ENCODE measurements at places on chromosomes 7 and 10.

DNA sequence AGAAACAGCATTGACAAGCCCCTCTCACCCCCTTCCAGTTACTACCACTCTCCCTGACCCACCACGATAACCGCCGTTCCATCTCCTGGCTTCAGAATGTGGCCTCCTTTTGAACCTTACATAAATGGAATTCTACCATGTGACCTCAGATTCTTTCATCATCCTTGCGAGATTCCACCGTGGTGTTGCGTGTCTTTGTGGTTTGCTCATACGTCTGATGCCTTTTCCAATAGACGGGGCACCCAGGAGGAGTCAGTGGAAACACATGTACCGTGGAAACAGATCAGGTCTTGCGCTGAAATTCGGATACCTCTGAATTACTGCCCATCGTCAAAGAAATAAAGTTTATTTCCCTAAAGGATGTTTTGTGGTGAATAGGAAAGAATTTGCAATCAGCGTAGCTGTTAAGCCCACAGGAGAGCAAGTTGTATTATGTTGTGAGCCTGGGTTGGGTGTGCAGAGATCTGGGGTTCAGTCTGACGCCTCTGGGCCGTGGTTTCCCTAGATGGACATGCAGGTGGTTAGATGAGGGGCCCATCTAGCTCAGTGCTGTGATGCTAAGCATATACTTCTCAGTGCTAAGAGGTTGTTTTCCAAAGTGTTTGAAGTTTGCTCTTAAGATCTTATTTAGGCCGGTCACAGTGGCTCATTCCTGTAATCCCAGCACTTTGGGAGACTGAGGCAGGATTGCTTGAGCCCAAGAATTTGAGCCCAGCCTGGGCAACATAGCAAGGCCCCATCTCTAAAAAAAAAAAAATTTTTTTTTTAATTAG is 29.1 kb downstream of the GTF2IRD1 start:
- DNase-seq: no peak

DNA sequence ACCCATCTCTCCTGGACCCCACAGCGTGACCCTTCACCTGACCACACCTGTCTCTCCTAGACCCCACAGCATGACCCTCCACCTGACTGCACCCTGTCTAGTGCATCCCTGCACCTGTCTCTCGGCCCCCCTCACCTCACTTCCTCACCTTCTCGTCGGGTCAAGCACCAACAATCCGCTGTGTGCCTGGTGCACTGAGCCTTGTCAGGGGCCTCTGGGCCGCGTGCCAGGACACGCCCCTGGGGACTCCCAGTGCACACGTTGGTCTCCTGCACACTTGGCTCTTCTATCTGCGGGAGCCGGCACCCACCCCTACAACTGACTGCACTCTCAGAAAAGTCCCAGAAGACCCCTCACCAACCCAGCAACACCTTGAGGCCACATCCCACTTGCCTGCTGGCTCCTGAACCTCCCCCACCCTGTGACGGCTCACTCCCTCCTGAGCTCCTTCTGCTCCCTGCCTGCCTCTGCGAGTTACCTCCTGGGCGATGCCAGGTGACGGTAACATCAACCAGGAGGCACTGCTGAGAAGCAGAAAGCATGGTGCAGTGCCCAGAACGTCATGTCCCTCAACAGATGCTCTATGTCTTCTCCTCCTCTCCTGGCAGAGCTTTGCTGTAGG is 147.6 kb downstream of the DIP2C start:
- DNase-seq: no peak

DNA sequence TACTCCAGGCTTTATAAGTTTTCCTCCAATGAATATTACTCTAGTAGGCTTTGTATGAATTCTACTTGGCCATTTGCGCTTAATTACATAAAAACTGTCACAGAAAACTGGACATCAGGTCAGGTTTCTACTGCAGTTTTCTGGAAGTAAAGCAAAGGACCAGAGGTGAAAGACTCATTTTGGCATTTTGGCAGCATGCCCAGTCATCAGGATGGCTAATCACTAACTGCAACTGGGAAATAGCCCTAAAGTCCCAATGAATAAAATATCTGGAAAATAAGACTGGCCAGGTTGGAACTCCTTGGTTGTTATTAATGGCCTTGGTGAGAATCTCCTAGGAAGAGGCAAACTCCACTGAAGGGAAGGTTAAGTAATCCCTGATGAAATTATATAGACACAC is 75.5 kb downstream of the COPG2 start:
- no peak for DNase-seq

DNA sequence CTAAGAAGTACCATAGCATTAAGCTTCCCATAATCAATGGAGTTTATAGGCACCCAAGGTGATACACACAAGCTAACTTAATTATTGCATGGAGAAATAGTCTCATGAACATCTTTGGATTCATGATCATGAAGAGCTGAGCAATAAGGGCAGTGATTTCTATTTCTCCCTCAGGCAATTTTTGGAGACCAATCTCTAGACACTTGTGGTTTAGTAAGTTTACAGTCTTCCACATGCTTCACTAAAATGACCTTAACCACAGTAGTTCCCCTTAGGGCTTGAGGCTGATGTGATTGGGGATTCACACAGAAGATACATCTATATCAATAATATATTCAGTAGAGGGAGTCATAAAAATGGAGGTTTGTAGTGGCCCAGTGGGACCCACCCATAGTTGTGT is 241.2 kb downstream of the CCDC7 start:
- DNase-seq: no peak

DNA sequence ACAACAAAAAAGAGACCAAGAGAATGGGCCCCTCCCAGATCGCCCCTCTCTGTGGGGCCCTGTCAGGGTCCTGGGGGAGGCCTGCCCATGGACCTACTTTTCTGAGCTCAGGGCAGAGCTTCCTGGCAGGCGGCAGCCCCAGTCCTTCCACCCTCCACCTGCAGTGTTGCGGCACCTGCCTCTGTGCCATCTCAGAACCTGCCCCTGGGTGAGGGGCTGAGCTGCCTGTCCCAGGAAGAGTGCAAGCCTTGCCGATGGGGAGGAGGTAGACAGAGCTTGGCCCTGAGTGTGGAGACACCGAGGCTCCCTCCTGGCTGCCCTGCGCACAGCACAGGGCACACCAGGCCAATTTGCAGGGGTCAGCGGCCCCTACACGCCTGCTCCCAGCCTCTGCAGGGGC is 67.5 kb downstream of the UNCX start:
- no peak for DNase-seq

DNA sequence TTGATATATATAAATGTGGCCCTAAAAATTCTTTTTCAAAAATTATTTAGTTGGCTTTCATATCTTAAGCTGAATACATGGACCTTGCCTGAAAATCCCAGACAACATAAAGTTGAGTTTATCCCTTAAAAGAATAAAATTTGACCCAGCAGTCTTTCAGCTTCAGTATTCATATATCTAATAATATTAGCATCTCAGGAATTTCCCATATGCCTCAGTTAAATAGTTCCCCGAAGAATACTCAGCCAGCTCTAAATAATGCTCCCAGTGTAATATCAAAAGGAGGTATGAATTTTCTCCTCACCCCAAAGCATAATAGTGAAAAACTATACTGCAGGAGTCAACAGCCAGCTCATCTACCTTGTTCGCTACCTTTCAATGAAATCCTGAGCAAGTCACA is 145.9 kb downstream of the CTNNA3 start:
- DNase-seq: no peak

GRCh38 chr7:29748286-29749099 is 57.8 kb upstream of the WIPF3 start:
- peak; percentile 60 for DNase-seq

DNA sequence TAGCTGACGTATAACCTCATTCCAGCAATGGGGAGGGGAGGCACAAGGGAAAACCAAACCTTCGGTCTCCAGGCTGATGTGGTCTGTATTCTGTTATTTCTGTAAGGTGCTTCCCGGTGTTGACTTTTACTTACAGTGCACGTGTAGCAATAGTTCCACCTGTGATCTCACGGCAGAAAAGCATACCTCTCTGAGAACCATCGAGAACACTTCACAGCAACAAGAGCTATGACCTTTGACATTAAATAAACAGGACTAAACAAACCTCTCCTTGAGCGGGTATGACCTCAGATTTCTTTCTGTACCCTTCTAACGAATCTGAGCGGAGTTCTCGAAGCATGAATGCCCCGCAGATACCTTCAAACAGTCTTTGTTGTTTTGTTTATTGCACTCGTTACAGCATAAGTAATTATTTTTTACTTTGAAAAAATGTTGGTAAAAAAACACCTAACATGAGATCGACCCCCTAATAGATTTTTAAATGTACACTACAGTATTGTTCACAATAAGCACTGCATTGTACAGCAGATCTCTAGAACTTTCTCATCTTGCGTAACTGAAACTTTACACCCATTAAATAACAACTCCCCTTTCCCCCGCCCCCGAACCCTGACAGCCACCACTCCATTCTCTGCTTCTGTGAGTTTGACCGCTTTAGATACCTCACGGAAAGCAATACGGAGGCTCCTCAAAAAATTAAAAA is 282.3 kb downstream of the GATA3 start:
- no peak for DNase-seq

- DNase-seq: no peak
These were observed 809.2 kb downstream of the NXPH1 start for GRCh38 chr7:9242636-9243035.

GRCh38 chr10:9508606-9509005 is 1454.1 kb downstream of the GATA3 start:
- no peak for DNase-seq

GRCh38 chr7:110974441-110974840 is 116.5 kb upstream of the LRRN3 start:
- no peak for DNase-seq

- peak; percentile 64 for DNase-seq
These were observed 189.2 kb upstream of the PODXL start for GRCh38 chr7:131745390-131746248.

- no peak for DNase-seq
These were observed 28.2 kb upstream of the ADCYAP1R1 start for GRCh38 chr7:31023877-31024276.

- no peak for DNase-seq
These were observed 22.5 kb downstream of the EPHB4 start for GRCh38 chr7:100804681-100805431.

- no peak for DNase-seq
These were observed 4.4 kb downstream of the EIF3B start for GRCh38 chr7:2358968-2359527.

DNA sequence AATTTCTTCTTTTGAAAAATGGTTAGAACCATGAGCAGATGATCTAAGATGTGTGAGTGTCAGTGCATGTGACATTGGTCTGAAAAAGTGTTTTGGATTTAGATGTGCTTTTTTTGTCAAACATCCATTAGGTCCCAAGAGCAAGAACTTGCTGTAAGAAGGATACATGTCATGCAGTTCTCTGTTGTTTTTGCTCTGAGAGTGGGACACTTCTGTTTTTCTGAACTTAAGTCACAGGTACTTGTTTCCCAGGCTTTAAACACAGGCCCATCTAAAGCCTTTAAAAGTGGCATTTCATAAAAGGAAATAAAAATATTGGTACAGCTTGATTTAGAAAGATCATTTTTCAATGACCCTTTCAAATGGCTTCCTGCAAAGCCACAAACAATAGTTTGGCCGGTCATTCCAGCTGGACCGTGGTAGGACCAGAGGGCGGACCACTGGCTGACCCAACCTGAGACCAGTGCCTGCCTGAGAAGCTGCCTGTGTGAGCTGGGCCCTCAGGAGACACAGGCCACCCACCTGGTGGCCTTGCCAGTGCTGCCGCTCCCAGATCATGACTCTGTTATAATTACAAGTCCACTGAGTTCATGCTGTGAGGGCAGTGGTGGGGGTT is 92.7 kb downstream of the EEPD1 start:
- DNase-seq: peak; percentile 19

- peak; percentile 51 for DNase-seq
These were observed 27.1 kb downstream of the TNRC18 start for GRCh38 chr7:5396542-5396941.

GRCh38 chr7:84462259-84462658 is 267.7 kb upstream of the SEMA3A start:
- no peak for DNase-seq

- no peak for DNase-seq
These were observed 1.6 kb upstream of the NRG3 start for GRCh38 chr10:81873231-81873931.

GRCh38 chr7:28747404-28747803 is 210.7 kb downstream of the TRIL start:
- peak; percentile 31 for DNase-seq

DNA sequence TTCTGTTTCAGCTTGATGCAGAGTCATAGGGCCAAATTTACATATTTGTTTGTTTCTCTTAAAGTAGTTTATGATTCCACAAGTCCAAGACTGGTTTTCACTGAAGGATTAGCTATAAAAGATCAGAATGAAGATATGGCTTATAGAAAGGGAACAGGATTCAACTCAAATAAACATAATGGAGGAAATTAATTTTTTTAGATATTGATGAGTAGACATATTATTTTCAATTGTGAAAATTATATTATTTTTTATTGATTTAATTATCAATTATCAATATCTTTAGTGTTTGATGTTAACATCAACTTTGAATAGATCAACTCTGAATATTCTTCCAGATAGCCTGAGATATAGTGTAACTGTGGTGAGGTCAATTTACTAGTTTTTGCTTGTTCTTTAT is 68.1 kb downstream of the VTI1A start:
- DNase-seq: no peak

- DNase-seq: no peak
These were observed 120.4 kb upstream of the SDK1 start for GRCh38 chr7:3180604-3181003.

DNA sequence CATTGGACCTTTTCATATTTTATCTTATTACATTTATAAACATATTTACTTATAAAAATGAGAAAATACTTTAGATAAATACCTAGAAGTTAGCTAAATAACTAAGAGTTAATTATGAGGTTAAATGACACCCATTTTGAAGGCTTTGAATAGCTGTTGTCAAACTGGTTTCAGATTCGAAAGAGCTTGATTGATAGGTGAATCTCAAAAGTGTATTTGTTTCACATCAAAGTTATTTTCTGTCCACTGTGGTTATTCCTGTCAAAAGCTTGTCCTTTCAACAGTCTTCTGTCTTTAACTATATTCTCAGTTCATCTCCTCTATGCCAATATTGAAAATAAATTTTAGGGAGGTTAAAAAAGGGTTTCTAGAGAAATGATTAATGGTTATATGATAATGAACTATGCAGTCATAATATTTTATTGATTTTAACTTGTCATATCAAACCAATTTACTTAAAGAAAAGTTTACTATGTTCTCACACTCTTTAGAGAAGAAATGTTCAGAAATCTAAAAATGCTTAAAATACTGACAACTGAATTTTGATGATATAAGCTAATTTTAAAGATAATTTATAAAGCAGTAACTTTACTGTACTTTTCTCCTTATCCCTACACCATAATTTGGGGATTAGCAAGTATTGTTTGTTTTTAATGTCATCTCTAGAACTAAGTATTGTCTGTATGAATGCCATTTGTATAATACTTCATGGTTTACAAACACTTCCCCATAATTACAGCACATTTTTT is 72.0 kb upstream of the FOXP2 start:
- DNase-seq: no peak

- no peak for DNase-seq
These were observed 121.4 kb downstream of the CAMK1D start for GRCh38 chr10:12470719-12471118.

Measured in dermis blood vessel endothelial cell (primary cell).